ENCODE measurements at places on chromosomes 5 and 9. TPM values are rescaled to one million over a fixed set of nuclear protein-coding genes. Genes with fewer than 3 reads are reported as not detected.

- DNase-seq, result no peak
Measured at GRCh38 chr9:33168941-33169544, 1.9 kb upstream of the B4GALT1 start.

The GALT gene
- 40.7 TPM for total RNA-seq

DNA sequence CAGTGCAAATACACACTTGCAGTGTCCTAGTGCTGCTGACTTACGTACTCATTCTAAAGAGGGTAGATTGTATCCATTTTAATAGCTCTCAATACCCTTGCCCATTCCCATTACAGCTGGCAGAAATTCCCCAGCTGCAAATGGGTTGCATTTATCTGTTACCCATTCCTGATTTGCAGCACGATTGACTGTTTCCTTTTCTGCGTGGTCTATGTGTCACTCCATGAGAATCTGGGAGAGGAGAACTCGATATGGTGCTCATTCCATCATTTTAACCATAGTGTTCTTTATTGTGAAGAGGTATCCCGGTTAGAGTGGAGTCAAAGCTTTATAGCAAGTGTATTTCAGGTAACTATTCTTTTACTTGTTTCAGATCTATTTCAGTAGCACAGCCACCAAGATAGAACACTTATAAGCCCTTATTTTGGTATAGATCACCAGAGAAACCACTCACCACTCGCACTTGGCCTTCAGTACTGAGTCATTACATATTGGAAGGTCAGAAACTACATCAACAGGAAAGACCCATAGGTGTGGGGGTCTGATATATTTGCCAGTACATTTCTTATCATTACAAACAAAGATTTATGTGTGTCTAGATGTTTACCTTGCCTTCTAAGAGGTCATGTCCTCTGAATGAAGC lies 139.5 kb downstream of the MUSK start:
- no peak for DNase-seq

DNA sequence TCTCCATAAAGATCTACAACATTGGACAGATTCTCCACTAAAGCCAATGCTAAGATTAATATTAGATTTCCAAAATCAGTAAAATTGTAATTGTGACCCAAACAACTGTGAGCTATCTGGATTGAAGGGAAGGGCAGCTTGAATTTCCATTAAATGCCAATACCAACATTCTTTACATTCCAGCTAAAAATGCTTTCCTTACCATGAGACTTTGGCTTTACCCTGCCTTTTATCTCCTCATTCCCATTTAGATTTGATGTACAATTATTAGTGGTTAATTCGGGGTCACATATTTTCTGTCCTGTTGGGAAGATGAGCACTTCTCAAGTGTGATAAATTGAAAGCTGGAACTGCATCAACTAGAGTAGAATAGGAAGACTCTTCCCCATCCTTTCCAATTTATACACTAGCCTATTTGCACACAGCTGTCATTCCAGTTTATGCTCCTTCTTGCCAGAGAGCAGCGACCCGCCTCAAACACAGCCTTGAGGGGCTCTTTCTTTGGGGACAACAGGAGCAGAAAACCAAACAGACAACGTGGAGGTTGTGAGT lies 33.1 kb upstream of the MYOT start:
- DNase-seq, result no peak

- DNase-seq, result no peak
Measured at GRCh38 chr5:135266975-135267374, 132.1 kb downstream of the MACROH2A1 start.

The CMBL gene
- total RNA-seq, result 39.8 TPM

The KIAA0825 gene
- total RNA-seq, result 2.6 TPM

The GPX3 gene
- 480 TPM for total RNA-seq

GRCh38 chr9:20865347-20865746 lies 166.1 kb downstream of the HACD4 start:
- no peak for DNase-seq

- no peak for DNase-seq
Measured at GRCh38 chr5:80930940-80931339, 29.2 kb upstream of the RASGRF2 start.

DNA sequence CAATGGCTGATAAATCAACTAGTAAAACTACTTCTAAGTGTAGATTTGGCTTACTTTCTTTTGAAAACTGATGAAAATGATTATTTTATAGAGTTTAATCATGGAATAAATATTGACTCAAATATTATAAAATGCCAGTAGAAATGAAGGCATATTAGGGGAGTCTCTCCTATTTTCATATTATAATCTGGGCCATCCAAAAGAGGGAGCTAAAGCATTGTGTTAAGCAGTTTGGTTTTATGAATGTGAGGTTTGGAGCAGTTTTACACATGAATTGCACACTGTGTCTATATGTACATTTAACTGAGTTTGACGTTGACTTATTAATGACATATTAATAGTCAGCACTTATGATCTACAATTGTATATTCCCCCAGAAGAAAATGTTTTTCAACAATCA lies 17.4 kb downstream of the CDH9 start:
- DNase-seq, result no peak

The FTMT gene
- total RNA-seq, result not detected

The DMGDH gene
- total RNA-seq, result 1.9 TPM

The NR6A1 gene
- 1.2 TPM for total RNA-seq

- DNase-seq, result no peak
Measured at GRCh38 chr5:109063223-109063622, 315.5 kb downstream of the FER start.

DNA sequence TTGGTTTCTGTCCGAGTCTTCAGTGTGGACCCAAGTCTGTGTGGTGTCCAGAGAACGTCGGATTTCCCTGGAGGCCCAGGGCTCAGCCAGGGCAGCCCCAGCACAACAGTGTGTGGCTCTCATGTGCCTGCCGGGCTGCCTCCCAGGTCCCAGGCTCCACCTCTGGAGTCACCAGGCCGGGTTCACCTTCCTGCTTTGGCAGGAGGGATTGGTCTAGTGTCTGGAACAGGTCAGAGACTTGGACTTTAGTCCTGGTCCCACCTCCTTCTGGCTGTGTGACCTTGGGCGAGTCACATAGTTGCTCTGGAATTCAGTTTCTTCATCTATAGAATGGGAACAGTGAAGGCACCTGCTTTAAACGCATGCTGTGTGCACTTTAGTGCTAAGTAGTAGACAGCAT lies 3.2 kb downstream of the DOLPP1 start:
- no peak for DNase-seq

The SH3GL2 gene
- total RNA-seq, result 1.4 TPM

DNA sequence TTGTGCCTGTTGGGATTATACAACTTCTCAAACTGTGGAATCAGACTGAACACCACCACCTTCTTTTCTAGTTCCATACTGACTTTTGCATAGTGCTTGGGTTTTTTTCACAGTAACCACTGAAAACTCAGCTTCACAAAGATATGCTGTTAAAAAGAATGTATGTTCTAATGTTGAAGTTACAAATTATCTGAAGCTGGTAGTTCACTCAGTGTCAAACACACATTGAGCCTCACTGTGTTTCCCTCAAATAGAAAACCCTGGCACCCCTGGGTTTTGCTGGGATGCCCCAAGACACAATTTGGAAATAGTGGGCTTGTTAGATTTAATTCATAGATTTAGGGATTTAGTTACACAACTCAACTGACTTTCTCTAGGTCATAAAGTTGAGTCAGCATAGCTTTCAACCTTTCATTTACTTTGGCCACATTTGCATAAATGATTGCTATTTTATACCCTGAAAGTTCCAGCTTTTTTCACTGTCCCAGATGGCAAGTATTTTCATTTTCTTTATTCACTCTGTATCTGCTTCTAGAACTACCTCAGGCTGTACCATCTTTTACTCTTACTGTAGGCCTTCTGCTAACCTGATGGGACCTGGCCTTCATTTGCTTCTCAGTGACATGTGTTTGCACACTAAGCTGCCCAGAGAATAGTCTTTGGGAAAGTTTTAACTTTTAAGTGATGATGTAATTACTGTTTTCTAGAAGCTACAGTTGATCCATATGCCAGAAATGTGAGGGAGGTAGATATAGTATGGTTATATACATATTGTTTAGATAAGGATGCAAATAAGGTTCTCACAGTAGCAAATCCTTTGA lies 115.1 kb downstream of the CDC42SE2 start:
- no peak for DNase-seq

DNA sequence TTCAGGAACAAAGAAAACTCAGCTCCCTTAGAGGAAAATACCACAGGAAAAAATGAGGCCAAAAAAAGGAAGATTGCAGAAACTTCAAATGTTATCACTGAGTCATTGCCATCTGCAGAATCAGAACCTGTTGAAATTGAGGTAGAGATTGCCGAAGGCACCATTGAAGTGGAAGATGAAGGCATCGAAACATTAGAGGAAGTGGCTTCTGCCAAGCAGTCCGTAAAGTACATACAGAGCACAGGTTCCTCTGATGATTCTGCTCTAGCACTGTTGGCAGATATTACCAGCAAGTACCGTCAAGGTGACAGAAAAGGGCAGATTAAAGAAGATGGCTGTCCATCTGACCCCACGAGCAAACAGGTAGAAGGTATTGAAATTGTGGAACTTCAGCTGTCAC lies 30.8 kb upstream of the NIM1K start:
- DNase-seq, result no peak

GRCh38 chr9:92607088-92607487 lies 62.8 kb downstream of the IPPK start:
- DNase-seq, result no peak

DNA sequence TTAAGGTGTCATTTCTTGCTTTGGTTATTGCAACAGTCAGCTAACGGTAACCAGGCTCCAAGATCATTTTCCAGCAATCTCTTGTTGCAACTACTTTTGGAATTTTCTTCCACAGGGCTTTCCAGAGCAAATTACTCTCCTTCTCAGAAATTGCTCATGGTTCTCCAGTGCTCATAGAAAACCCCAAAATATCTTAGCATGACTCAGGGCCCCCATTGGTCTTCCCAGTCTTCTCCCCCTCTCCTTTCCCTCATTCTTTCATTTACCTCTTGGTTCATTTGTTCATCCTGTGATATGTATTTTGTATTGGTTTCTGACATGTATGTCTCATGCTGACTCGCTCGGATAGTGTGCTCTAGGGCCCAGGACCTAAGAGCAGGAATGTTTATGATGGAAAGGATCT lies 35.6 kb downstream of the WWC1 start:
- DNase-seq, result no peak

The CNTNAP3B gene
- total RNA-seq, result 13.6 TPM

GRCh38 chr5:65482296-65482735 lies 596 bp upstream of the ADAMTS6 start:
- no peak for DNase-seq

GRCh38 chr9:32854271-32854670 lies 70.9 kb downstream of the TMEM215 start:
- DNase-seq, result no peak

The PCDHA2 gene
- total RNA-seq, result not detected

The FAM240B gene
- not detected for total RNA-seq

The DNAH5 gene
- 0.08 TPM for total RNA-seq

DNA sequence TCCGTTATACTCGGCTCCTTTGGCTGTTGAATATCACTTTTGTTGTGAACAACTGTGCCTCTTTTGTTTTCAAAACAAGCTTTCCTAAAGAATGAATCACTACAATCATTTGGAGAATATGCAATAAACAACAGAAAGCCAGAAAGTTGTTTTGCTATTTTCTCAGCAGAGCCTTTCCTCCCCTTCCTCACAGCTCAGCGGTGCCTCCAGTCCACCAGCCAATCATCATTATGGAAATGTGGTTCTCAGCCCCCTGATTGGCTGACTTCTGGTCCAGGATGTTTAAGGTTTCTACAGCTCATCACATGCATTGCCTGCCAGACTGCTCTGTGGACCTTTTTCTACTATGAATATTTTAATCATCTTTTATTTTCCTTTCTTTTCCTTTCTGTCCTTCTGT lies 9.1 kb upstream of the ZNF608 start:
- no peak for DNase-seq

- no peak for DNase-seq
Measured at GRCh38 chr5:169097374-169098326, 203.3 kb downstream of the SLIT3 start.

DNA sequence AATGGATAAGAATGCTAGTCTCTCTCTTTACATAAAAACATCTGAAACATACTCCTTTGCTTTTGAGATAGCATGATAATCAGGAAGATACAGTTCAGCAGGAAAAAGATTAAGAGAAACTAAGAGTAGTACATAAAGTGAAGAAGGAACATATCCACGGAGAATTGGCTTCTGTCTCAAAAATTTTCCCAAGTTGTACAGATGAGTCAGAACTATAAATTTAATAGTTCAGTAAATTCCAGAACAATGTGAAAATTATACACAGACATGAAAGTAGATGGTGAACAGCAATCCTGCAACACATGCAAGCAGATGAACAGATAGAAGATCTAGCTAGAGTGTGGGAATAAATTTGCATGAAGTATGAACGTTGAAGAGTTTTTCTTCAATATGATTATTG lies 691.4 kb upstream of the RIOK2 start:
- DNase-seq, result no peak

GRCh38 chr5:151958111-151958510 lies 33.5 kb upstream of the GLRA1 start:
- no peak for DNase-seq

The LYSMD3 gene
- 19.6 TPM for total RNA-seq

GRCh38 chr5:136007271-136007670 lies 21.5 kb upstream of the TGFBI start:
- DNase-seq, result no peak

- DNase-seq, result no peak
Measured at GRCh38 chr9:94639999-94640376, 670 bp upstream of the FBP1 start.

DNA sequence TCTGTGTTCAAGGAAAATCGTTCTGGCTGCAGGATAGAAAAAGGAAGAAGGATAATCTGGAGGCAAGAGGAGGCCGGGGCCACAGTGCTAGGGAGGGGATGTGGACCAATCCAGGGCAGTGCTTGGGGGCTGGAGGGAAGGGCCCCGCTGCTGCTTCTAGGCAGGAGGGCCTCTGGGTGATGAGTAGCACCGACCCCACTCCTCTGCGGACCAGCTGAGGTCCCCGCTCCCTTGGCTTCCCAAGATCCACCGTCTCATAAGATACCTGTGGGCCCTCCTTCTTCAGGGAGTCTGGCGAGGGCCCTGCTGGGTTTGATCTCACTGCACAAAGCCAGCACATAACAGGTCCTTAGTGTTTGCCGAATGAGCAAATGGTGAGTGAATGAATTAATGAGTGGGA lies 93.5 kb upstream of the MVB12B start:
- DNase-seq, result no peak

GRCh38 chr9:94159069-94159939 lies 75.0 kb downstream of the PTPDC1 start:
- no peak for DNase-seq

- DNase-seq, result no peak
Measured at GRCh38 chr9:129318121-129319075, 140.3 kb upstream of the IER5L start.

- DNase-seq, result no peak
Measured at GRCh38 chr5:14743601-14744295, 79.2 kb downstream of the OTULIN start.

DNA sequence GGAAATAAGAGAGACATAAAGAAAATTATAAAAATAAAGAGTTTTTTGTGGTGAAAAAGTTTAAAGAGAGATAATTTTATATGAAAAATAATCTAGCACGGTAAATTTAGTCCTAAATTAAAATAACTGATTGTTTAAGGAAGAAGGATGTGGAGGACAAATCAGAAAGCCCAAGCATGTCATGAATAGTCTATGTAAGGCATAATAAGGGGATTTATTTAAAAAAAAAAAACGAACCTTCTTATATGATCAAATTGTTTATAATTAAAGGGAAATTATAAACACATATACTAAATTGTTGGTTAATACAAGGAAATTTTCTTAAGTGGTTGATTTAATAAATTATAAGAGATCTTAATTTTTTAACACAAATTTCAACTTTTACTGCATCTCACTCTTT lies 551.8 kb upstream of the TYRP1 start:
- no peak for DNase-seq

The ENTPD2 gene
- 1.3 TPM for total RNA-seq

- DNase-seq, result no peak
Measured at GRCh38 chr9:34929506-34930102, 28.5 kb upstream of the PHF24 start.

The C1QTNF3 gene
- 1.0 TPM for total RNA-seq

All from heart right ventricle (tissue), 16 donors.